Activated naive CD4-positive, alpha-beta T cell treated with anti-CD3 and anti-CD28 coated beads for 36 hours (primary cell): ENCODE measurements at places on chromosomes 7 and 10. TPM values are rescaled to one million over a fixed set of nuclear protein-coding genes. Genes with fewer than 3 reads are reported as not detected.
A peak's percentile ranks its signal among the peaks of the same experiment; 100 is the strongest.

CYP17A1 gene
- total RNA-seq = not detected

CTAGE6 gene
- total RNA-seq = 0.98 TPM

- peaks cover 11% of the 10 kb centered on the region for H3K27me3 ChIP-seq
- no peaks in the 10 kb centered on the region for H3K4me1 ChIP-seq
- DNase-seq = no peak
- H3K27ac ChIP-seq = no peak overlapping the region
- H3K4me3 ChIP-seq = no peak overlapping the region
These were observed 38.0 kb upstream of the GPAM start for GRCh38 chr10:112221545-112221944.

DNA sequence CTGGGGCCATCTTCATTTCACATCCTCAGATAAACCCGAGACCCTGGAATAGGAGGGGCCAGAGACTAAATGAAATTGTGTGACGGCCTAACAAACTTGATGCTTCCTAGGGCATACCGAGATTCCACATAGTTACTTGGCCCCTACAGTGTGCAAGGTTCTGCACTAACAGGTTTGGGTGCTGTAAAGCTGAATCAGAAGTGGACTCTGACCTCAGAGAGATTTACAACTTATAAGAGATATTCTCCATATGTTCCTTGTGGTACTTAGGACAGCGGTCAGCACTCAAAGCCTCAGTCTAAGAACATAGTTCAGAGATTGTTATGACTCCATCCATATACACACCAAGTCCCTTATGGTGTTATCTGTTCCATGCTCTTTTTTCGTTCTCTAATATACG is 55.1 kb upstream of the FHIP2A start:
- no peak for DNase-seq
- no peak overlapping the region for H3K27ac ChIP-seq
- no peak overlapping the region for H3K4me3 ChIP-seq
- H3K27me3 ChIP-seq = peaks cover 39% of the 10 kb centered on the region
- no peaks in the 10 kb centered on the region for H3K36me3 ChIP-seq
- H3K4me1 ChIP-seq = peaks cover 7% of the 10 kb centered on the region

GRCh38 chr7:149197675-149198074 is 2.3 kb downstream of the ZNF282 start:
- no peak overlapping the region for H3K27ac ChIP-seq
- peak overlapping the region; percentile 85 for H3K4me3 ChIP-seq

FGF8 gene
- total RNA-seq = not detected
